ENCODE measurements at places on chromosomes 2 and 18.

GRCh38 chr2:222706616-222707015 is 35.2 kb downstream of the MOGAT1 start:
- DNase-seq = no peak

DNA sequence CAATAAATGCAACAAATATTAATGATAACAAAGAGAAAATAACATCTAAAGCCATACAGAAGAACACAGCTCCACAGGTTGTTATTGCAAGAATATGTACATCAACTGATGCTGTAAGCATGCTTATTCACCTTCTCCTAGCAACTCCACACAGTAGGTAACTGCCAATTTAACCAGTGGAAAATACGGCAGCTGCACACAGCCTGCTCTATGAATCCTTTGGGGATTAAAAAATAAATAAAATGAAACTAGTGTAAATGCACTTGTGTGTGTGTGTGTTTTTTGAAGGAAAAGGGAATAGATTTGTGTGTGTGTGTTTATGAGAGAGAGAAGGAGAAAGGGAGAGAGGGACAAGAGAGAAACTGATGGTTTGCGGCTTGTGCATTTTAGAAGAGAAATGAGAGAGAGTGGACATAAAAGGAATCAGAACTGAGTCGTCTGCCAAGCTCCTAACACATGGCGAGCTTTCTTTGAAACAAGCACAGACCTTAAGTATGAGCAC is 96.2 kb upstream of the PDE1A start:
- no peak for DNase-seq

DNA sequence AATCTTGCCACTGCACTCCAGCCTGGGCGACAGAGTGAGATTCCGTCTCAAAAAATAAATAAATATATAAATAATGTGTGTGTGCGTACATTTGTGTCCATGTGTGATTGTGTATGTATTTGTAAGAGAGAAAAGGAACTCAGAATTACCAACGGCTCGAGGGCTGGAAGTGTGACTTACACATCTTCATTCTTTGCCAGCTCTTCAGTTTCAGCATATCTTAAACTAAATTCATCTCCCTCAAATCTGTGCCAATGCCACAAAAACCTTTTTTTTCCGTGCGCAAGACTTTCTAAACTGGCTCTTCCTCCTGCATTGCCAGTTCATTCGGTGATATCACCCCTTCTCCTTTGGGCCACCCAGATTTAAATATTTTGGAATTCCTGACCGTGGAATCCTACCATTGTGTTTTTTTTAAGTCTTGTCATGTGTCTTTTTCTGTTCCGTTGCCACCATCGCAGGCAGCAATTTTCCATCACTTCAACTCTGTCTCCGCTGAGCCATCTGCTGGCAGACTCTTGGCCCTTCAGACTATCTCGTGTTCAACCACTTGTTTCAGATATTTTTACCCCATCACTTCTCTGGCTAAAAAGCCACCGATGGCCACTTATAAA is 77.0 kb upstream of the ZNF532 start:
- no peak for DNase-seq

- no peak for DNase-seq
Observed at GRCh38 chr2:168639441-168639898, 163.0 kb upstream of the NOSTRIN start.

- no peak for DNase-seq
Observed at GRCh38 chr2:232983669-232984140, 29.4 kb downstream of the NGEF start.

DNA sequence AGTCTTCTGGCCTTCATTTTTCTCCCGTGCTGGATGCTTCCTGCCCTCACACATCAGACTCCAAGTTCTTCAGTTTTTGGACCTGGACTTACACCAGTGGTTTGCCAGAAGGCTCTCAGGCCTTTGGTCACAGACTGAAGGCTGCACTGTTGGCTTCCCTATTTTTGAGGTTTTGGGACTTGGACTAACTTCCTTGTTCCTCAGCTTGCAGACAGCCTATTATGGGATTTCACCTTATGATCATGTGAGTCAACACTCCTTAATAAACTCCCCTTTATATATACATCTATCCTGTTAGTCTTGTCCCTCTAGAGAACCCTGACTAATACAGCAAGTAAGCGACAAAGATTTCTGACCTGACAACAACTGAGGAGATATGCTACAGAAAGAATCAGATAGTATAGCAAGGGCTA is 7.2 kb downstream of the CDC42EP3 start:
- DNase-seq = no peak

- DNase-seq = peak; percentile 13
Observed at GRCh38 chr2:165268754-165269153, 29.5 kb downstream of the SCN2A start.

- DNase-seq = no peak
Observed at GRCh38 chr2:15456352-15456751, 104.8 kb downstream of the NBAS start.

GRCh38 chr18:58549814-58550339 is 79.0 kb downstream of the ALPK2 start:
- no peak for DNase-seq
